ENCODE measurements at places on chromosomes 16 and 17. TPM values are rescaled to one million over a fixed set of nuclear protein-coding genes. Genes with fewer than 3 reads are reported as not detected.
A peak's percentile ranks its signal among the peaks of the same experiment; 100 is the strongest.

The AGRP gene
- total RNA-seq, result not detected

The SHISA9 gene
- 8.0 TPM for total RNA-seq

The CD7 gene
- 0.71 TPM for total RNA-seq

The ABCA9 gene
- 7.8 TPM for total RNA-seq

GRCh38 chr16:84836234-84836647, 16.5 kb downstream of the CRISPLD2 start:
- DNase-seq, result peak; percentile 97
- peaks cover 6% of the 10 kb centered on the region for H3K36me3 ChIP-seq
- peaks cover 9% of the 10 kb centered on the region for H3K27me3 ChIP-seq
- H3K4me3 ChIP-seq, result no peak overlapping the region
- peak overlapping the region; percentile 93 for H3K27ac ChIP-seq

The CDK5R1 gene
- total RNA-seq, result 4.4 TPM

GRCh38 chr17:65696739-65697394, 135.4 kb upstream of the AXIN2 start:
- no peaks in the 10 kb centered on the region for H3K4me1 ChIP-seq
- no peaks in the 10 kb centered on the region for H3K36me3 ChIP-seq
- no peak for DNase-seq
- H3K4me3 ChIP-seq, result no peak overlapping the region

DNA sequence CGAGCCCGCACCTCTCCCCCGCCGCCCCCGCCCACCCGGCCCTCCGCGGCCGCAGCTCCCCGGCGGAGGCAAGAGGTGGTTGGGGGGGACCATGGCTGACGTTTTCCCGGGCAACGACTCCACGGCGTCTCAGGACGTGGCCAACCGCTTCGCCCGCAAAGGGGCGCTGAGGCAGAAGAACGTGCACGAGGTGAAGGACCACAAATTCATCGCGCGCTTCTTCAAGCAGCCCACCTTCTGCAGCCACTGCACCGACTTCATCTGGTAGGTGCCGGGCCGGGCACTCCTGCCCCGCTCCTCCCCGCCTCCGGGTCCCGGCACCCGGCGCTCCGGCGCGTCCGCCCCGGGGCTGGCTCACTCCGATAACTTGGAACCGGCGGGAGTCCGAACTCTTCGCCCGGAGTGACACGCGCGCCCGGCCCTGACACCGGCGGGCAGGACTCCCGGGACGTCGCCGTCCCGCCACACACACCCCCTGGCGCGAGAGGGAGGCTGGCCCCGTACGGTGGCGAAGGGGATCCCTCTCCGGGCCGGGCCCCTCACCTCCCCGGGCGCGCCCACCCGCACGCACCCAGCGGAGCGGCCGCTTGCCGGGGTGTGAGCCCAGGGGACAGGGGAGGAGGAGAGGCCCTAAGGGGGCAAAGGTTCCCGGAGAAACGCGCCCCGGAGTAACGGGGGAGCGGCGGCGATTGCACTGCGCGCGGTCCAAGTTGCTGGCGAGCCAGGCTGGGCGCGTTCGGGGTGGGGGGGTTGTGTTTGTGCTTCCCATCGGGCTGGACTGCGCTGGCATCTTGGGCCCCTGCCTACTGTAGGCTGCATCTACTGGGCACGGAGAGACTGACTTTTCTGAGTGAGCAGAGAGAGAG, 581 bp downstream of the PRKCA start:
- peak overlapping the region; percentile 97 for H3K27ac ChIP-seq
- H3K36me3 ChIP-seq, result no peaks in the 10 kb centered on the region
- peaks cover 35% of the 10 kb centered on the region for H3K4me1 ChIP-seq
- DNase-seq, result peak; percentile 64
- H3K4me3 ChIP-seq, result peak overlapping the region; percentile 96

The CLEC18A gene
- total RNA-seq, result 0.28 TPM

The ALOX15B gene
- total RNA-seq, result 18.5 TPM

DNA sequence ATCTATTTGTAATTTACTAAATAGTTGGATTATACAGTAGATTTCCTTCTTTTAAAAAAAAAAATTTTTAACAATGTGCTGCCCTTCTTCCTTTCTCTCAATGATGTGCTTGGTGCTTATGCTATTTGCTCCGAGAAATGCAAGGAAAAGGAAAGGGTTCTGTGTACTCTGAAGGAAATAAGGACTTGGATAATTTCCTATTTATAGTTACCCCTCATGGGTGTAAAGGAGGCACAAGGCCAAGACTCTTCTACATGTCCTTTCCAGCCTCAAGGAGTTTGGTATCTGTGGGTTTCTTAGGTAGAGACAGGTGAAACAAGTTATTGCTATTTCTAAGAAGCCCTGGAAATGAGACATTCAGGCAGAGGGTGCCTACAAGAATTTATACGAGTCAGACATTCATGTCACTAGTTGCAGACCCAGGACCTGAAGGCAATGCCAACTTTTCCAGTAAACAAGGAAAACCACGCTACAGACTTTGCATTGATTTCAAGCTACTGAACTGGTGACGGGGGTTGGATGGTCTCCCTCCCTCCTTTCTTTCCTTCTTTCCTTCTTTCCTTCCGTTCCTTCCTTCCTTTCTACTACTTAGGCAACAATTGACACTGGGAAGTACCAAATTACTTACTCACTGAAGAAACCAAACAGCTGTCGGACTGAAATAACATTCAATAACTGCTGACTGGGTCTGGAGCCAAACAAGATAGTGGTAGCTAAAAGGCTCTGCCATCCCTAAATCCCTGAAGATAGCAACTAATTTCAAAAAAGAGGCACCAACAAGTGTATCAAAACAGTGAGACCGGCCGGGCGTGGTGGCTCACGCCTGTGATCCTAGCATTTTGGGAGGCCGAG, 33.8 kb upstream of the GHDC start:
- no peak overlapping the region for H3K4me3 ChIP-seq
- DNase-seq, result no peak
- H3K27me3 ChIP-seq, result no peaks in the 10 kb centered on the region

DNA sequence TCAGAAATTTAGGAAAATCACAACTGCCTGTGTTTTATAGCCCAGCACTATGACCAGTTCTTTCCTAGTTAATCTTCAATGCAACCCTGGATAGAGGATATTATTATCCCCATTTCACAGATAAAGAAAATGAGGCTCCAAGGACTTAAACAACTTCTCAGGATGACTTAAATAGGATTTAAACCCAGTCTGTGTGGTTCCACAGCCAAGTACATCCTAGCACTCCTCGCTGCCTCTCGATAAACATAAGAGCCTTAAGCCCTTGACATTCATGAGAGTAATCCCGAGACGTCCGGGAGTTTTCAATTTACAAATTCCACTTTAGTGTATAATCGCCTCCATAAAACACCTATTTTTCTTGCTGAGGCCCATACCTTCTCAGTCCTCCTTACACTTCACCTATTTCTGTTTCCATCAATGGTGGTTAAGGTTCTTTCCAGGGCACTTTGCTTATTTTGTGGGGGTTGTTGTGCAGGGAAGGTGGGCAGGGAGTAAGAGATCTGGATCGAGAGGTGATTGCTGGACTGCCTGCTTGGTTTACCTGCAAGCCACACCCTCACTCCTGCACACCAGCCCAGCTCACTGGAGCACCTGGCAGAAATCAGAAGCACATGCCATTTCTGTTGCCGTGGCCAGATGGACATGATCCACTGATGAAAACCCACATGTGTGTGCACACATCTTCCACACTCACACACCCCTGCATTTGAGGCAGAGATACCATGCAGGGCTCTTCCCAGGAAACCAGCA, 50.5 kb downstream of the ASIC2 start:
- H3K27me3 ChIP-seq, result no peaks in the 10 kb centered on the region
- peaks cover 11% of the 10 kb centered on the region for H3K4me1 ChIP-seq
- no peak for DNase-seq
- H3K36me3 ChIP-seq, result no peaks in the 10 kb centered on the region
- H3K27ac ChIP-seq, result no peak overlapping the region

The DHODH gene
- total RNA-seq, result 13.5 TPM

DNA sequence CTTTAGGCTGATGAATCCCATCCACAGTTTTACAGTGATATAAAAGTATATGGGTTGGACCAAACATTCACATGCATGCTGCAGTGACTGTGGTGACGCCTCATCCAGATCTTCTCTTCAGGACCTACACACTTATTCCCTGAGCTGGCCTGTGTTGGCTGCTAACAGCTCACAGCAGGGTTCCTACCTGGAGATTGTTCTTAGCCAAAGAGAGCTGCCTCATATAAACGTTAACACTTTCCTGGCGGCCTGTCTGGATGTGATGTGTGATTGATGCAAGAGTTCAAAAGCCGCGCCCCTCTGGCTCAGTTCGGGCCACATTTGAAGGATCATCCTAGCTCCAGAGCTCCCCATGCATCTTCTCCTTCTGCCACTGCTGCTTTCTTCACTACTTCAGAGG, 93.0 kb upstream of the NETO2 start:
- peaks cover 10% of the 10 kb centered on the region for H3K36me3 ChIP-seq
- no peak overlapping the region for H3K27ac ChIP-seq
- no peak for DNase-seq
- H3K4me1 ChIP-seq, result no peaks in the 10 kb centered on the region
- no peak overlapping the region for H3K4me3 ChIP-seq
- no peaks in the 10 kb centered on the region for H3K27me3 ChIP-seq

The JPT2 gene
- 131 TPM for total RNA-seq

- H3K27me3 ChIP-seq, result no peaks in the 10 kb centered on the region
- H3K4me3 ChIP-seq, result no peak overlapping the region
- H3K4me1 ChIP-seq, result no peaks in the 10 kb centered on the region
- H3K27ac ChIP-seq, result no peak overlapping the region
- no peak for DNase-seq
- H3K36me3 ChIP-seq, result no peaks in the 10 kb centered on the region
Observed at GRCh38 chr17:83058266-83058798, 21.1 kb upstream of the METRNL start.

The METTL2A gene
- 25.4 TPM for total RNA-seq

- H3K4me3 ChIP-seq, result no peak overlapping the region
- no peaks in the 10 kb centered on the region for H3K27me3 ChIP-seq
- H3K36me3 ChIP-seq, result peaks cover 23% of the 10 kb centered on the region
- no peaks in the 10 kb centered on the region for H3K4me1 ChIP-seq
- DNase-seq, result no peak
- H3K27ac ChIP-seq, result no peak overlapping the region
Observed at GRCh38 chr16:12775656-12776236, 27.9 kb downstream of the CPPED1 start.

DNA sequence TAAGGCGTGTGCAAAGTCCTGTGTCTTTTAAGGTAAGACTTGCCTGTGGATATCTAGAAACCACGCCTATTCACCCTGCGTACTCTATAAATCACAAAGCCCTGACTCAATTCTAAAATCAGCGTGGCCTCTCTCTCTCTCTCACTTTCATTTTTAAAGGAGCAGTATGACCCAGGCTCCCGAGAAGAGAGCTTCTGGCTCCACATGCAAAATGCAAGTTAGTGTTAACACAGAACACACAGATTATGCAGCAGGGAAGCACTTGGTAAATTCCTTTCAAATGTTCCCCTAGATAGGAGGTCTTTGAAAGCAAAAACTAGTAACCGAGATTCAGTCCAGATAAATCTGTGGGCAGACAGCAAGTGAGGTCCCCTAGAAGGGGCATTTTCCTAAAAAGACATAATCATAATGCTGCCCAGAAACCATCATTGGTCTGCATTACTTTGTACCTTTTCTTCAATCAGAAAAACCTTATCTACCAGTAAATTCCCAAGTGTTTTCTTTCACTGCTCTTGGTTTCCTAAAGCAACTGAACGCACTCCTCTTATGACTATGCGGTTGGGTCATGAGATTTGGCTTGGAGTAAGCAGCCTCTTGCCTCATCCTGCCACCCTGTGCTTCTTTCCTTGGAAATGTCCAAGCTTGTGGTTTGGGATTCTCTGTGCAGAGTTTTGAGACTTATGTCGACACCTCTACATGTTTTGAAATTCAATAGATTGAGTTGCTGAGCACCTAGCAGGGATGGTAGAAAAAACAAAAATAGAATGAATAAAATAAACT, 31.7 kb upstream of the KCNJ2 start:
- peaks cover 28% of the 10 kb centered on the region for H3K4me1 ChIP-seq
- H3K27ac ChIP-seq, result peak overlapping the region; percentile 98
- peak; percentile 96 for DNase-seq
- peaks cover 6% of the 10 kb centered on the region for H3K36me3 ChIP-seq
- peak overlapping the region; percentile 77 for H3K4me3 ChIP-seq
- no peaks in the 10 kb centered on the region for H3K27me3 ChIP-seq

- H3K27ac ChIP-seq, result no peak overlapping the region
- no peaks in the 10 kb centered on the region for H3K4me1 ChIP-seq
- no peaks in the 10 kb centered on the region for H3K27me3 ChIP-seq
- H3K36me3 ChIP-seq, result no peaks in the 10 kb centered on the region
- no peak overlapping the region for H3K4me3 ChIP-seq
Observed at GRCh38 chr16:55045756-55046460, 115.2 kb downstream of the IRX5 start.

The CLEC10A gene
- total RNA-seq, result not detected

DNA sequence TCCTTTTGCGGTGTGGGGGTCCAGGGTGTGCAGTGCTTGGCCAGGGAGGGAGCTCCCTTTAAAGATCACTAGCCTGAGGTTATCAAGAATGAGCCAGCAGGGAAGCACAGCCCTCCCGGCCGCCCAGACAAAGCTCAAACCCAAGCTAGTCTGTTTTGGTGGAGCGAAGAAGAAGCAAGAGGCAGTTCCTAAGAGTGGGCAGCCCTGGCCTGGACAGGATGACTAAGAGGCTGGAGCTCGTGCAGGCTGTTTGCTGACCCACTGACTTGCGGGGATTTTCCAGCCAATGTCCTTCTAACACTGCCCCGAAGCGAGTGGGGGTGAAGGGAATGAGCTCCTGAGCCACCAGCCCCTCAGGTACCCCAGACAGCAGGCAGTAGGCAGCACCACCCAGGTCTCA, 134.4 kb downstream of the COPRS start:
- no peak overlapping the region for H3K4me3 ChIP-seq
- H3K27me3 ChIP-seq, result no peaks in the 10 kb centered on the region
- DNase-seq, result no peak
- H3K36me3 ChIP-seq, result no peaks in the 10 kb centered on the region
- no peak overlapping the region for H3K27ac ChIP-seq
- H3K4me1 ChIP-seq, result peaks cover 18% of the 10 kb centered on the region

- no peaks in the 10 kb centered on the region for H3K27me3 ChIP-seq
- H3K36me3 ChIP-seq, result peaks cover 12% of the 10 kb centered on the region
- H3K4me3 ChIP-seq, result no peak overlapping the region
- DNase-seq, result no peak
- no peak overlapping the region for H3K27ac ChIP-seq
Observed at GRCh38 chr16:4383591-4384444, 12.2 kb downstream of the VASN start.

GRCh38 chr16:88931936-88932335, 45.1 kb downstream of the CBFA2T3 start:
- no peaks in the 10 kb centered on the region for H3K27me3 ChIP-seq
- no peaks in the 10 kb centered on the region for H3K4me1 ChIP-seq
- H3K36me3 ChIP-seq, result no peaks in the 10 kb centered on the region
- no peak for DNase-seq
- no peak overlapping the region for H3K27ac ChIP-seq
- no peak overlapping the region for H3K4me3 ChIP-seq

DNA sequence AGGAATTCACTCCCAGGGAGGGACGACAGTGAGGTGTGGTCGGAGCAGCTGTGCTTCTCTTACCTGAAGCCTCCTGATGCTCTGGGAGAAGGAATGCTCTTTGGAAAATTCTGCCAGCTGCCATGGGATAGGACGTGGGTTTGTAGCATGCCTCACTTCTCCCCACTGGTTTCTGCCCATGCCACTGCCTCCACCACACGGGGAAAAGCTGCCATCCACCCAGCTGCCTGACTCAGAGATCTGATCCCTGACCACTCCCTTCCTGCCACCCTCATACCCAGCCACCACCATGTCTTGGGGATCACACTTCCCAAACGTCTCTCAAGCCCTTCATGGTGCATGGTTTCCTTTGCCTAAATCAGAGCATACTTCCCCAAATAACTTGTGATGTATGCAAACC, 80.0 kb downstream of the CPPED1 start:
- DNase-seq, result no peak
- peak overlapping the region; percentile 57 for H3K27ac ChIP-seq
- no peaks in the 10 kb centered on the region for H3K27me3 ChIP-seq
- peaks cover 4% of the 10 kb centered on the region for H3K4me1 ChIP-seq

GRCh38 chr16:86925067-86925791, 346.9 kb downstream of the FOXL1 start:
- H3K27me3 ChIP-seq, result no peaks in the 10 kb centered on the region
- DNase-seq, result no peak
- peaks cover 8% of the 10 kb centered on the region for H3K4me1 ChIP-seq
- H3K36me3 ChIP-seq, result no peaks in the 10 kb centered on the region

All from MCF 10A (cell line).